ENCODE measurements at places on chromosomes 5 and 9.

DNA sequence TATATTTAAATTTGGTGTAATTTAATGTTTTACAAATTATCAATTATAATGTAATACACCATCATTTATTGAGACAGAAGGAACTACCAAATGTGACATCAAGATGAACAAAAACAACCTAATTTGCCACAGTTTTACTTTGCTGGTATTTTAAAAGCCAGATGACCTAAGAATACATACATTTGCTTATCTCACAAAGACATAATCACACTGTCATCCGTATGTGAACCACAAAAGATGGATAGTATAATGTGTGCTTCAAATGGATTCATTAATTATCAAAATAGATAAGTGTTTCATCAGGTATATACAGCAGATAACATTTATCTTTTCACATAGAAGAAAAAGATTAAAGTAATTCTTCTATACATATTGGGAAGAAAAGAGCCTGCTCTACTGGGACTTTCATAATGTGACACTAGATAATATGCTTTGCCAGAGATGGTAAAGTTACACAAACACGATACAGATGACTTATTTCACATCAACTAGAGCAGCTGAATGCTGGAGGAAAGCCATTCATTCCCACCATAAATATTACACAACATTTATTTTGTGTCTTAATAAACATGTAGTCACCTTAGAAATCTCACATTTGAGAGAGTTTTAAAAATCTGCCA lies 278.5 kb downstream of the ISL1 start:
- DNase-seq = no peak

- no peak for DNase-seq
Measured at GRCh38 chr5:52825826-52826225, 38.1 kb downstream of the ITGA1 start.

GRCh38 chr9:25260046-25260445 lies 418.2 kb downstream of the TUSC1 start:
- no peak for DNase-seq

DNA sequence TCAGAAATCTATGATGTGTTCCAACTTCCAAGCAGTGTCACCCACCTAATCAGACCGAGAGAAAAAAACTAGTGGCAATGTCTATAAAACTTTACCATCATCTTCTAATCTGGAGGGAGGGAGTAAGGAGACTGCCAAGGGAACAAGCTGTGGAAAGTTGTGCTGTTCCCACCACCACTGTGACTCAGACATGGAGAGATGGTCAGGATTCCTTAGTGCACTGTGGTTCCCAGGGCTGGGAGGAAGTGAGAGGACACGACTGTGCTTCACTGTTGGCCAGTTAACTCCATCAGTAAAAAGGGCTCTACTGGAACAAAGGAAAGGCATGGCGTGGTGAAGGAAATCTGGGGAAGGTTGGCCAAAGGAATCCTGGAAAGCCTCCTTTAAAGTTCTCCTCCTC lies 18.8 kb downstream of the TICAM2 start:
- no peak for DNase-seq

DNA sequence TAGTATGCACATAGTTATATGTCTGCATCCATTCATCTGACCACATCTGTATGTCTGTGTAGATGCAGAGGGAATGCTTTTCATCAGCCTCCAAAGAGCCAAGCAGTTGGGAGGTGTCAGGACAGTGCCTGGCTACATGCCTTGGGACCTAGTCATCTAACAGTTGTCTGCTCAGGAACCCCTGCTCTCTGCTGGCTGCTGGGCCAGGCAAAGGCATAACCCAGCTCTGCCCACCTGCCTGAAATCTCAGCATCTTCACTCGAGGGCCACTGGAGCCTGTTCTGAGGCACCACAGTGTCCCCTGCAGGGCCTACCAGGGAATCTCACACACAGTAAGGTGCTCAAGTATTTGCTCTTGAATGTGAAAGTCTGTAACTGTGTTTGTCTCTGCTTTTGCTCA lies 3.7 kb downstream of the C9orf50 start:
- DNase-seq = no peak

GRCh38 chr9:85610074-85610860 lies 131.5 kb downstream of the AGTPBP1 start:
- DNase-seq = no peak

- no peak for DNase-seq
Measured at GRCh38 chr9:93665637-93666438, 89.5 kb downstream of the PHF2 start.

- DNase-seq = no peak
Measured at GRCh38 chr9:116267021-116267420, 113.4 kb downstream of the PAPPA start.

DNA sequence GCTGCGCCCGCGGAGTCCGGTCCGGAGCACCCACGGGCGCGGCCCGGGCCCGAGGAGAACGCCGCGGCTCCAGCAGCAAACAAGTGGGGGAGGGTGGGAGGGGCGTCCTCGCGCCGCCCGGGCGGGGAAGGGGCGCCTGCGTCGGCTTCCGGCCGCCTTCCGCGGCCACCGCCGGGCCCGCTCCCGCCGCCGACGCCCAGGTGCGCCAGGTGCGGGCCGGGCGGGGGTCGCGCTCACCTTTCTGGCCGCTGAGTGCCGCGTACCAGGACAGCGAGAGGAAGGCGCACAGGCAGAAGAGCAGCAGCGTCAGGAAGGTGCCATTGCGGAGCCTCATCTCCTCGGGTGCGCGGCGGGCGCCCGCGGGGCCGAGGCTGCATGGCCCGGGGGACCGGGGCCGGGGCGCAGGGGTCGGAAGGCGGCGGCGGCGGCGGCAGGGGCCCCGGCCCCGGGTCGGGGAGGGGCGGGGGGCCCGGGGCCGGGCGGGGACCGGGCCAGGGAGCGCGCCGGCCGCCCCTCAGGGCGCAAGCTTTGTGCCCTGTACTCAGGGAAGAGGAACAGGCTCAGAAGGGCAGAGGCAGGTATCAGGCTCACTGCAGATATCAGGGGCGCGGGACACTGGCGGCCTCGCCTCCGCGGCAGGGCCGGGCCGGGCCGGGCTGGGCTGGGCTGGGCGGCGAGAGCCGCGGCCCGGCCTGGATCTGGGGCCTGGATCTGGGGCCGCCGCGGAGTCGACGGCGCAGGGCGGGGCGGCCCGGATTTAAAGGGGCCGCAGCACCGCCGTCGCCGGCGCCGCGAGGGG lies at the start of gene MGAT4B:
Gene MGAT4B (minus strand): TSS at position 617 of the 799 bp plus-strand sequence. CDS start 283 bp downstream, at position 334.
- DNase-seq = no peak

DNA sequence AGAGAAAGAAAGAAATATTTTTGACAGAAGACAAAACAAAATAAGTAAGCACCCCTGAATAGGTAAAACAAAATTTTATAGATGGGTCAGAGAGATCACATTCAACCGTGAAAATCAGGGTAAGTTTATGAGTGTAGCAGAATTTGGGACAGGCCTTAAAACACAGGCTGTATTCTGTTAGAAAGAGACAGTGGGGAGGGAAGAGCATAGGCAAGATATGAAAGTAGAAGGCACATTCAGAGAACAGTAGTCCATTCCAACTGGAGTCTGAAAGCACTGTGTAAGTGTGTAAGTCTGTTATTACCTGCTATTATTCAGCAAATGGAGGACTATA lies 38.6 kb downstream of the MRPS27 start:
- no peak for DNase-seq

DNA sequence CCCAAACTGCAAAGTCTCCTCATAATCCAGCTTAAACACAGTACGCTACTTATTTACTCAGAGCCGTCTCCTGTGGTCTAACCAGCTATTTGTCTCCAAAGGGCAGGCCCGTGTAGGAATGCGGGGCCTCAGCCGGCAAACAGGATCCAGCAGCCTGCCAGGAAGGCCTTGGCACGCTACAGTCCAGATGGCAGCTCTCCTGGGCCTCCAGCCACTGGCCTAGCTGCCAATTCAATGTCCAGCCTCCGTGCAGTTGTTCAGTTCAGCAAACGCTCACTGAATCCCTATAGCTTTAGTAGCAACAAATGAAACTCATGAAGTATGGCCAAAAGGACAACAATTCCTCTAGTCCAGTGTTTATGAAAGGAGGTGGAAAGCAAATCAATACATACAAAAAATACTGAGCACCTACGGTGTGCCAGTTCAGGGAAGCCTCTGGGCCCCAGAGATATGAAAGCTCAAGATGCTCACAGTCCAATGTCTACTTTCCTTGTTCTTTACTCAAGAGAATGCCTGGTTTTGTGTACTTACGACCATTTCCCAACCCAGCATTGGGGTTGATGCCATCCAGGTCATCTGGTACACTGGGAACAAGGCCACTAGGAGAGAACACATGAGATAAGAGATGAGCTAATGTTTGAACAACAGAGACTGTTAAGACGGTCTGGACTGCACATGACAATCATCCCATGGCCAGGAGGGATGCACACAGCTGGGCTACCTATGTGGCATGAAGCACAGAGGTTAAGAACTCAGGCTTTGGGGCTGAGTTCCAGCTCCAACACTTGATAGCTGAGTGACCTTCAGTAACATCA lies 8.3 kb downstream of the CDK5RAP2 start:
- DNase-seq = no peak

DNA sequence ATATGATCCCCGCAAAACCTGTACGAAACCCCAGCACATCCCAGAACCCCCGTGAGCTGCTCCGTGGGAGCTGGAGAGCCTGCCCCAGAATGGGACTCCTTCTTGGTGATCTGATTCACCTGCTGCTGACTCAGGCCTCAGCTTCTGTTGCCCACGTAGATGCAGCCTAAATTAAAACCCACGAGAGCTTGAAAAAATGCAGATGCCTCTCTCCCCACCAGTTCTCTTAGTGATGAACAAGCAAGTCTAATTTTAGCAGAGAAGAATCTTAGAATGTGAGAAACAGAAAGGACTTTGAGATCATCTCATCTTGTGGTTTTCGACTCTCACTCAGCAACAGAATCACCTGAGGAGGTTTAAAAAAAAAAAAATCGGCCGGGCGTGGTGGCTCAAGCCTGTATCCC lies 57.6 kb downstream of the TMOD1 start:
- DNase-seq = no peak

DNA sequence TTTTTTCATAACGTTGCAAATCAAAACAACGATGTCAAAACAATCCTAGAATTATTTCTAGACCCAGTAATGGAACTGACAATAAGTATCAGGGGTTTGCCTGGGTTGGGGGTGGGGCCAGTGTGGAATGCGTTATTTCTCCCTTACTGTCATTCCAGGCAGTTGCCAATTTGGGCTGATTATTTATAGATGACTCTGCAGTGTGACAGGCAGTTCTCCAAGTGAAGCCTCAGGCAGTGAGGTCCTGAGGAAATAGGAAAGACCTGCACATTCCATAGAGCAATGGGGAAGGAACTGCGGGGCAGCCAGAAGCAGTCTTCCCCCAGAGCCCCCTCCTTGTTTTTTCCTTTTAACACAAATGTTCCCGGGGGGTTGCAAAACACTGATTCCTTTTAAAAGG lies 179.0 kb downstream of the YTHDC2 start:
- DNase-seq = no peak

GRCh38 chr5:36646507-36647023 lies 40.2 kb downstream of the SLC1A3 start:
- DNase-seq = no peak

GRCh38 chr9:137744632-137745183 lies 125.9 kb downstream of the EHMT1 start:
- no peak for DNase-seq

GRCh38 chr5:635306-636055 lies 23.3 kb downstream of the CEP72 start:
- DNase-seq = no peak

GRCh38 chr9:112823257-112823656 lies 67.4 kb downstream of the SLC46A2 start:
- no peak for DNase-seq

Measured in stimulated activated CD8-positive, alpha-beta memory T cell treated with anti-CD3 and anti-CD28 coated beads, Interleukin-4, amount 100 ng/mL, for 4 hours (primary cell).